ENCODE measurements at places on chromosomes 7 and 10.

DNA sequence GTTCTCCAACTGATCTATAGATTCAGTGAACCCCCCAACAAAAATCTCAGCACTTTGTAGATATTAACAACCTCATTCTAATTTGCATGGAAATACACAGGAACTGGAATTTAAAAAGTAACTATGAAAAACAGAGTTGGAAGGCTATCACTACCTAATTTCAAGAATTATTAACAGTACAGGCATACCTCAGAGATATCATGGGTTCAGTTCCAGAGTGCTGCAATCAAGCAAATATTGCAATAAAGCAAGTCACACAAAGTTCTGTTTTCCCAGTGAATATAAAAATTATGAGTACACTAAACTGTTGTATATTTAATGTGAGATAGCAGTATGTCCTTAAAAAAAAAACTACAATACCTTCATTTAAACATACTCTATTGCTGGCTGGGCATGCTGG is 78.5 kb downstream of the LARP4B start:
- no peak for DNase-seq

DNA sequence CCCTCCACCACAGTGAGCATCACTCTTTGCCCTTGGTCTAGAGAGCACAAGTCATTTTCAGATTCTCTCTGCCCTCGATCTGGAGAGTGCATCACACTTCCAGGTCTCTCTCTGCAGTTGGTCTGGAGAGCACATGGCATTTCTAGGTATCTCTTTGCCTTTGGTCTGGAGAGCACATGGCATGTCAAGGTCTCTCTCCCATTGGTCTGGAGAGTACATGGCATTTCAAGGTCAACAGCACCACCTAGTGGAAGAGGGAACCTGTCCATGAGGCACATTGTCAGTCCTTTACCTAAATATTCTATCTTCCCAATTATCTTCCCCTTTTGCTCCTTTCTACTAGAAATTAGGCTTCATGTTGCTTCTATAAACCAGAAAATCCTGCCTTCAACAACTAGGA is 1139.4 kb downstream of the XPNPEP1 start:
- DNase-seq, result no peak

GRCh38 chr7:94355454-94355853 is 39.2 kb upstream of the COL1A2 start:
- no peak for DNase-seq

DNA sequence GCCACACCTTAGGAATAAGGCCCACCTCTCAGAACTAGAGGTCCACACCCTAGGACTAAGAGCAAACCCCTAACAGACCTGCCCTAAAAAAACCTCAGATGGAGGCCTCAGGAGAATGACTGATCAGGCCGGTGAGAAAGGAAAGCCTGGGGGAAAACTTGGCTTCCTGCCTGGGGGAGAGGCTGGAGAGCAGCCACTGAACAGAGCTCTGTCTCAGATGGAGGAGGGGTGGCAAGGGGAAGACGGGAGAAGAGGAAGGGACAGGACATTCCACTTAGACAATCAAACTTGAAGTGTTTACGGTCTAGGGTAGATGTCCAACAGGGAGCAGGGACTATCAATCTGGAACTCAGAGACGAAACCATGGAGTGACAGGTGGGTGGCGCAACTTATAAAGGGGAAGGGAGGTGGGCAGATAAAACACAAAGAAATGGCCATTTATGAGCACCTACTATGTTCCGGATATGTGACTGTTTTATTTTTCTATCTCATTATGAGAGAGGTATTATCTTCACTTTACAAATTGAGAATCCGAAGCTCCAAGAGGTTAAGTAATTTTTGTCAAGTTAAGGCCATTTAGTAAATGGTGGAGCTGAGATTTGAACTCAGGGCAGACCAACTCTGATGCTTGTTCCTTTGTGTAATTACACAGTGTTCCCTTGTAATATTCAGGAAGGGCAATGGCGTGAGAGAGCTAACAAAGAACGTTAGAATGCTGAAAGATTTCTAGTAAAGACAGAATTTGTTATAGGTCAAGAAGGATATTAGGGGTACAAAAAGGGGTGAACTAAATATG is 82.6 kb downstream of the DNMBP start:
- DNase-seq, result no peak

DNA sequence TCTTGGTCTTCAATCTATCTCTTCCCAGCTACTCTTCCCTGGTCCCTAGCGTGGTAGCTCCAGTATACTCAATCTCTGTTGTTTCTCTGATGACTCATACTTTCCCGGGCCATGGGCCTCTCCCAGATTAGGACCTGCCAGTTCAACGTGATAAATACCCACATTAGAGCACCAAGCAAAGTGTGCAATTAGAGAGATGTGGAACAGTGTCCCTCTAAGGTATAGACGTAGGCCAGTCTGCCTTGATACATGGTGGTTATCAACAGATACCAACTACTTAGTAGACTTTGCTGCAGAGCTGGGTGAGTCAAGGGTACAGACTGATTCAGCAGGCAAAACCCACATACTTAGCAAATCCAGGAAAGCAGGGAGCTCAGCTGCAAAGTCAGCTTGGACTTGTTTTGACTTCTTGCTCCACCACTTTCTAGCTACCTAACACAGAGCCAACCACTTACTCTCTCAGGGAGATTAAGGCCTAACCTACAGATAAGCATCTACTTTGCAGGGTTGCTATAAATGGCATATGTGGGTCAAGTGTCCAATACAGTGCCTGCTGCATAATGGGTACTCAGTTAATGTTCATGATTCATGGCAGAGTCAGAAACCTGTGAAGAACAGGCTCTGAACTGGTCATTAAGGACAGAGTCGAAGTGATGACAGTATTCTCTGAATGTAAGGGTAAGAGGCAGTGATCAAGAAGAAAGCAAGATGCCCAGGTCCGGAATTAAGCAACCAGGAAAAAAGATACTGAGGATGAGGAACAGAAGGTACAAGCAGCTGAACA is 176.1 kb downstream of the CHN2 start:
- no peak for DNase-seq

DNA sequence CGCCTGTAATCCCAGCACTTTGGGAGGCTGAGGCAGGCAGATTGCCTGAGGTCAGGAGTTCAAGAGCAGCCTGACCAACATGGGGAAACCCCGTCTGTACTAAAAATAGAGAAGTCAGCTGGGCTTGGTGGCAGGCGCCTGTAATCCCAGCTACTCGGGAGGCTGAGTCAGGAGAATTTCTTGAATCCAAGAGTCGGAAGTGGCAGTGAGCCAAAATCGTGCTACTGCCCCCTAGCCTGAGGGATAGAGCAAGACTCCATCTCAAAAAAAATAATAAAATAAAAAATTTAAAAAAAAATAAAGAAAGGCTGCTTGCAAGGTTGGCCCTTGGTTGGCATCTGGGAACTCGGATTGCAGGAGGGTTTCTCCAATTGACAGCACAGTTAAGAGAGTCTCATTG is 221.6 kb downstream of the DGKI start:
- no peak for DNase-seq

- DNase-seq, result no peak
These were observed 272.6 kb downstream of the FGFR2 start for GRCh38 chr10:121325490-121326231.

- DNase-seq, result no peak
These were observed 22.9 kb downstream of the DLD start for GRCh38 chr7:107913851-107914250.

GRCh38 chr10:73906524-73907447 is 4.1 kb upstream of the PLAU start:
- DNase-seq, result no peak

DNA sequence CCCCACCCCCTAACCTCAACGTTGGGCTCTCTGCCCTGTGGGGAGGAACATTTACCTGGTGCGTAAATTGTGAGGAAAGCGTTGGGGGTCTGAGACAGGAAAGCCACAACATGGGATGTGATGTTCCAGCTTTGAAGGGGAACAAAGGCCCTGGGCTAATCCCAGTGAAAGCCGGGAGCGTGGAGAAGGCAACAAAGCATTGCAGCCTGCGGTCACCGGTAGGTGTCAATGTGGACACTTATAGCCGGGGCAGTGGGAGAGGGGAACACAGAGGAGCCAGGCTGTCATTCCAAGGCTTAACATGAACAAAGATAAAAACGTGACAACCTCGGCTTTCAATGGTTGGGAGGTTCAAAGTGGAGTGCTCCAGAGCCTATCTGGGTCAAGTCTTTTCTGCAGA is 12.7 kb downstream of the PTF1A start:
- DNase-seq, result no peak

DNA sequence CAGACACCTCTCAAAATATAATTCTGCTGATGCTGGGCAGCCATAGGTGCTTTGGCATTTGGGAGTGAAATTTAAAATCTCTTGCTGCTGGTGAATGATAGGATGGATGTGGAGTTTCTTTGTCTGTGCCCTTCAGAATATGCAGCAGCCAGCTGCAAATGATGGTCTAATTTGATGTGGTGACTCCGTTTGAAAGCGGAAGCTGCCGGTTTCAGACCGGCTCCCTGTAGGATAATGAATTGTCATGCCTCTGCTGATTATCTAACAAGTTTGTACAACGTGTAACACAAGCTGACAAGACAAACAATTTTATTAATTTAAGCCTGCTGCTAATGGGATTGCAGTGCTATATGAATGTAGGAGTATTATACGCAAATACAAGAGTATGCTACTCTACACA is 103.5 kb downstream of the SND1 start:
- no peak for DNase-seq

- no peak for DNase-seq
These were observed 2.3 kb downstream of the GRM8 start for GRCh38 chr7:127250312-127251035.

- no peak for DNase-seq
These were observed 365.7 kb downstream of the DNAJB6 start for GRCh38 chr7:157702311-157703023.

- DNase-seq, result no peak
These were observed 64.8 kb downstream of the SMURF1 start for GRCh38 chr7:99079104-99079503.

- no peak for DNase-seq
These were observed 48.1 kb upstream of the WNT16 start for GRCh38 chr7:121280656-121281055.

DNA sequence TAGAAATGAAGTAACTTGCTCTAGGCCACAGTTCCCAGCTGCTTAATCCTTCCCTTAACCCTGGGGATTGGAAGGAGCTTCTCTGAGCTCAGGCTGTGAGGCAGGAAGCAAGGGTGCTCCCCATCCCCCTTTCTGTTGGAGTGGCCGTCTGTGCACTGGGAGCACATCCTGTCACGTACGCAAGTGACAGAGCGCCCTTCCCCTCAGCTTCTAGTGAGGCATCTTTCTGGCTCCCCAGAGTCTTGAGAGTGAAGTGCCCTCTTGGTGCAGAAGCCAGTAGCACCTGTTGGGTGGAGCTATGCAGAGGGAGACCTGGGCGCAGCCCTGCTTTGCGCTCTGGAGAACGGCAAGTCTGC is 47.8 kb downstream of the SHH start:
- DNase-seq, result peak; percentile 70

- no peak for DNase-seq
These were observed 130.5 kb downstream of the CUX1 start for GRCh38 chr7:101947899-101948298.

DNA sequence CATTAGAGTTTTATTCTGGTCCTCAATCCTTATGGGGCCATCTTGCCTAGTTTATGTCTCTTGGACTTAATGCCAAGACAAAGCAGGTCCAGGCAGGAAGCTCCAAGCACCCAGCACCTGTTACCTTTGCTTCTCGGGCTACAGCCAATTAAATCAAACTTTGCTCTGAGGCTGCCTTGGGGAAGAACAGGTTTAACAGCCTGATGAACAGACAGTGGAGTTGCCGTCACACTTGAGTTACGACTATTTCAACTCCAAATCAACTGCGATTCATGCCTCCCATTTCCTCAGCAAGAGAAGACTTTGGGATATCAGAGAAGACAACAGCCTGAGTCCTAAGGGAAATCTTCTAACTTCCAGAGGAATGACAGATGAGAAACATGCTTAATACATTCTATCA is 62.2 kb downstream of the XPNPEP1 start:
- no peak for DNase-seq

DNA sequence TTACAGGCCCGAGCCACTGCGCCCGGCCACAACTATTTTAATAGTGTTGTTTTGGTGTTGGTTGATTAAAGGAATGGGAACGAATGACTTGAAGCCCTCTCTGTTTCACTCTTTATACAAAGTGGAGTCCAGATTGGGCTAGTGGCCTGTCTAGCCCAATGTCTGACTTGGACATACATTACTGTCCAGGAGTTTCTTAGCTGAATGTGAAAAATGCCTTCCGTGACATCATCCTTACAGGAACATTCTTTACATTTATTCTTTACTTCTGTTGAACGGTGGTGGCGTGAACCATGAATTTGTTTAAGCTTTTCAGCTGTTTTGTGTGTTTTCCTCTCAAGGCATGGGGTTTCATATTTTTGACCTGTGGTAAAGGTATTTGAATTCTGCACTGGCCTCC is 67.9 kb downstream of the DAGLB start:
- no peak for DNase-seq

GRCh38 chr10:132707121-132707775 is 78.7 kb downstream of the NKX6-2 start:
- no peak for DNase-seq

GRCh38 chr10:133489816-133490588 is 36.3 kb downstream of the SCART1 start:
- DNase-seq, result no peak

- DNase-seq, result no peak
These were observed 4.0 kb upstream of the BORCS7 start for GRCh38 chr10:102850025-102850518.
